CD4-positive, alpha-beta T cell treated with Interleukin-15 for 4 hours (primary cell): ENCODE measurements at places on chromosomes 1 and 21.
A peak's percentile ranks its signal among the peaks of the same experiment; 100 is the strongest.

DNA sequence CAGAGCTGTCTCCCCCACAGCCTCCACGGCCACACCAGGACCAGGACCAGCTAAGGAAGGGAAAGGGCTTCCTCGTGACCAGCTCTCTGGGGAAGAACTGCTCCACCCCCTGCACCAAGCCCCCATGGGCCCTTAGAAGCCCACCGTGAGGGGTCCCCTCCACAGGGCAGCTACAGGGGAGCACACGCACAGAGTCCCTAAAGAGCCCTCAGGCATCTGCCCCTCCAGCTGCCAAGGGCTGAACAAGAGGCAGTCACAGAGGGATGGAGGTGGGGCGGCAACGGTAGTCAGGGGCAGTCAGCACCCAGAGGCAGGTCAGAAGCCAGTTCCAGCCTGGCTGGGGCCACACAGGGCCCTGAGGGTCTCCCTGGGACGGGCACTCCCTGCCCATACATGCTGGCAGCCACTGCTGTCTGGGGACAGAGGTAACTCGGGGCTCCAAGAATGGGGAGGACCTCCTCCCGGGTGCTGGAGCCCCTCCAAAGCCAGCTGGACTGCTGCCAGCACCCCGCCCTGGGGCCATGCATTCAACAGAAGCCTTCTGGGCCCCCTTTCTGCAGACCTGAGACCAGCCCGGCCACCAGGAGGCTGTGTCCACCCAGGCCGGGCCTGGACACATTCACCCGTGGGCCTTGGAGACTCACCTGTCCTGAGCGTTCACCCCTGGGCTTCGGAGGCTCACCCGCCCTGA lies 18.7 kb downstream of the SLC19A1 start:
- no peak for DNase-seq

DNA sequence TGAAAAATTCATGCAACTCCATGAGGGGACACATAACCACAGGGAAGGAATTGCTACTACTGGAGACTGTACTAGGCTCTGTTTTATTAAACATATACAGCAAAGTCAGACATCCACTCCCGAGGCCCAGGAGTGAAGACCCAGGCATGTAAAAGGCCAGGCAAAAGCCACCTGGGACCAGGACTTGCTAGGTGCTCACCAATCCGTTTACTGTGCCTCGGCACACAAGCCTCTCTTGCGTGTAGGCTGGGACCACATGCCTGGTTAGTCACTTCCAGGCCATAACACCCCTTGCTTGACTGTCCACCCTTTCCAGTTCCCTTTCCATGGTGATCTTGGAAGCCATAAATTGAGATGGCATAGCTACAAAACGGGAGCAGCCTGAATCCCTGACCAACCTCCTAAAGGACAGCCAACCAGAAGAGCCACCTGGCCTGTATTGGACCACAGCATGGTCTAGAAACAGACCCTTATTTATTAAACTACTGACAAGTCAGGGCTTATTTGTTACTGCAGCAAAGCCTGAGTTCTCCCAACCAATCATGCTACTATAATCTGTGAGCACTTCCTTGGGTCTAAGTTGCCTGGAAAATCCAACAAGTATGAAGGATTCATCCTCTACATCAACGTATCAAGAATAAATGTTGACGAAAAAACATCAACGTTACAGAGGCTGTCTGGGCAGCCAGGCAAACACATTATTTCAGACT lies 39.7 kb downstream of the URB1 start:
- DNase-seq: no peak

DNA sequence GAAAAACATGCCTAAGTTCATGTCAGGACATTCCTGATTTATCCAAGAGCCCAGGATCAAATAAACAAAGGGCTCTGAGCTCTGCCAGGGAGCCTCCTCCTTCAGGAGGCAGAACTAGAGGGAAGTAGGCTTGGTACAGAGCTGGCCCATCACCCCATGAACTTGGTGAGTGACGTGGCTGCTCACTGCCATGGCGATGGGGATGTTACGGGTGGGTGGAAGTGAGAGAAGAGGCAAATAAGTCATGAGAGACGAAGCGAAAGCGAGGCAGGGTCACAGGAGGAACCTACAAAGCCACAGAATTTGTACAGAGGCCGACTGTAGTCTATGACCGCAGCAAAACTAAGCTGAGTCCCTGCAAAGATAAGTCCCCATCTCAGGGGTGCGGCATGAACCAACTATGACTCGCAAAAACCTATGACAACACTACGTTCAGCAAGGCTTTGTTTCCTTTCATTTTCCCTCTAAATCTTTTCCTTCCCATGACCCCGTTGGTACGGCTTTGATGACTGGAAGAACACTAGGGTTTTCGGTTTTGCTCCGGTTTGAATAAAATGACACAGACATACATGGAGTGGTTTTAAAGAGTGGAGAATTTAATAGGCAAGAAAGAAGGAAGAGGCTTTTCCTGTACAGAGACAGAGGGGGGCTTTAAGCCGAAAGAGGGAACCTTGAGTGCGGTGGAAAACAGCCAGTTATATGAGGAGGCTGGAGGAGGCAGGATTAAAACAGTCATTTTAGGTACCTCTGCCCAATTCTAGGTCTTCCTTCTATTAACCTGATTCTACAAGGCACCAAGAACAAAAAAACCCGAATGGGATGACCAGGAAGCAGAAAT lies 74.1 kb downstream of the CD46 start:
- DNase-seq: peak; percentile 87

DNA sequence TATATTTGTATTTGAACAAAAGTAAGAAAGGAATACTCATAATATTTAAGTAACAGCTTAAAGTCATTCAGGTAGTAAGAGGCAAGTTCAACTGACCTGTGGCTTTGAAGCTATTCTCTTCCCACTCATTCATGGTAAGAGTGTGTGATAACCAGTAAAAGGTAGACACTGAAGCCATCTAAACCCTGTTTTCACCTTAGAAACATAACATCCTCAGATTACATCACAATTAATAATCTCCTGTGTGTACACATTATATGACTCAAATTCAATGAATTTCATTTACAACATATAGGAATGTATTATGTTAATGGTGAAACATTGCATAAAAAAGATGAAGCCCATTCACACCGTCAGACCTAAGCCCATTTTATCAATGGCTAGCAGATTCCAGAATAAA lies 364.8 kb upstream of the SNX7 start:
- no peak for DNase-seq

GRCh38 chr1:23247276-23247675 lies 30.0 kb upstream of the HTR1D start:
- no peak for DNase-seq

DNA sequence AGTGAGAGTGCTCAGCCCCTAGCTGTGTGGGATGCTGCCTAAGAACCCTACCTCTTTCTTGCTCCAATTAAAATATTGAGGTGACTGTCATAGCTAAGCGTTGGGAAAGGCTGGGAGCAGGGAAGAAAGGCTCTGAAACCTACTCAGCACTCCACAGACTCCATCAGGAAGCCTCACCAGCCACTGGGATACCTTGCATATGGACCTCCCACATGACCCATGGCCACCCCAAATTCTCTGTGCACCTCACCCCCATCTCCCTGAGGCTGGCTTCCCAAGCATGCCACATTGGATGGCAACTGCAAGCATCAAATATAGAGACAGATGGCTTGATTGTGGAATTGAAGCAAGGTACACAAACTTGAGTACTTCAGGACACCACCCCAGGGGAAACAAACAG lies 41.8 kb downstream of the FLVCR1 start:
- no peak for DNase-seq

- no peak for DNase-seq
Observed at GRCh38 chr1:157721985-157722384, 21.4 kb upstream of the FCRL3 start.

DNA sequence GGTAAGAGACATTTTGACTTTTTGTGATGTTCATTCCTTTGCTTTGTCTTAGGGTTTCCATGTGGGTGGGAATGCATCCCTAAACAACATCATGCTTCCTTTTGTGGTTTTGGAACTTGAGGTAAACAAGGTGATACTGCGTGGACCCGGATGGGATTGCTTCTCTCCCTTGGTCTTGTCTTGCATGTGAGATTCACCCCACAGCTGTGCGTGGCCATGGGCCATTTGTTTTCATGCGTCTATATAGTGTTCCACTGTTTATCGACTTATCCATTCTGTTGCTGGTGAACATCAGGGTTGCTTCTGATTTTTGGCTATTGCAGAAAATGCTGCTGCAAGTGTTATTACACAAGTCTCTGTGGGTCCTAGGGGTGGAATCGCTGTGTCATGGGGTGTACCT lies 21.1 kb downstream of the CRYAA start:
- DNase-seq: no peak

DNA sequence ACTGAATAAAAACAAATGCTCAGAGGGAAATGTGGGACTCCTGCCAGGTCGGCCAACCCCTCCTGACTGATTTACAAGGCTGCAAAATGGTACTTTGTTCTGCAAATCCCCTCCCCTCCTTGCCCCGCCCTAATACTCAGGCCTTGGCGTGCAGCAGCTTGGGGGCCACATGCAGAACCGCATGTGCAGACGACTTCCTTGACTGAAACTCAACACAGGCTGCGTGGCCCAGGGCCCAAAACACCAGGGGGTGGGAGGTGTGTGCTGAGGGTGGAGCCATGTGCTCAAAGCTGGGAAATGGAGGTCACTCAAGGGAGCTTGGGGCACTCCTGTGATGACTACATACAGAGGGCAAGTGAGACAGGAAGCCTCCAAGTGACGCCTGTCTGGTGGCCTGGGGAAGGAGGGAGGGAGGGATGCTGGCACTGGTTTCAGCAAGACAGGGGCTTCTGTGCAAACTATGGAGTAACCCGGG lies 87.2 kb downstream of the MRPL37 start:
- DNase-seq: peak; percentile 49

DNA sequence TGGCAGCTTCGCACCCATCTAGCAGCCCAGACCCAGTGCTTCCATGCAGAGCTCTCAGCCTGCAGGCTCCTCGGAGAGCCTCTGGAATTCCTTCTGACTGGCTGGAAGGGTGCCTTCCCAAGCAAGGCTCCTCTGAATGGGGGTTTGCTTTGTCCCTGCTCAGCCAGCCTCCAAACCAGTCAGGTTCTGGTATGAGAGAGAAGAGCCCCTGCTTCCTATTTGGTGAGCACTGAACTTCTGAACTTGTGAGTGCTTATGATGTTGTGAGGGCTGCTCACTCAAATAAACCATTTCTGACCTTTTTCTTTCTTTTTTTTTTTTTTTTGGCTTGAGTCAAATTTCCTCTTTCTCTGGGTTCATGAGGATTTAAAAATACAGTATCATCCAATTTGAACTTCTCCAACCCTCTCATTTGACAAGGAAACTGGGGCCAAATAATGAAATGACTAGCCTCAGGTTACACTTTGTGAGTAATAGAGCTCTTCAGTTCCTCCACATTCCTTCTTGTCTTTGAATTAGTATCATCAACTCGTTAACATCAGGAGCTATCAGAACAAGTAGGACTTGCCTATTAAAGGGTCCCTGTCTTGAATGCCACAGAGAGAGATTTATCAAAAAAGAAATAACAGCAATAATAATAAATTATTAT lies 39.6 kb downstream of the GFI1 start:
- no peak for DNase-seq
